Stimulated activated CD4-positive, alpha-beta T cell treated with anti-CD3 and anti-CD28 coated beads, Interleukin-2, amount 100 ng/mL, for 48 hours (primary cell): ENCODE measurements at places on chromosomes 5 and 9.

DNA sequence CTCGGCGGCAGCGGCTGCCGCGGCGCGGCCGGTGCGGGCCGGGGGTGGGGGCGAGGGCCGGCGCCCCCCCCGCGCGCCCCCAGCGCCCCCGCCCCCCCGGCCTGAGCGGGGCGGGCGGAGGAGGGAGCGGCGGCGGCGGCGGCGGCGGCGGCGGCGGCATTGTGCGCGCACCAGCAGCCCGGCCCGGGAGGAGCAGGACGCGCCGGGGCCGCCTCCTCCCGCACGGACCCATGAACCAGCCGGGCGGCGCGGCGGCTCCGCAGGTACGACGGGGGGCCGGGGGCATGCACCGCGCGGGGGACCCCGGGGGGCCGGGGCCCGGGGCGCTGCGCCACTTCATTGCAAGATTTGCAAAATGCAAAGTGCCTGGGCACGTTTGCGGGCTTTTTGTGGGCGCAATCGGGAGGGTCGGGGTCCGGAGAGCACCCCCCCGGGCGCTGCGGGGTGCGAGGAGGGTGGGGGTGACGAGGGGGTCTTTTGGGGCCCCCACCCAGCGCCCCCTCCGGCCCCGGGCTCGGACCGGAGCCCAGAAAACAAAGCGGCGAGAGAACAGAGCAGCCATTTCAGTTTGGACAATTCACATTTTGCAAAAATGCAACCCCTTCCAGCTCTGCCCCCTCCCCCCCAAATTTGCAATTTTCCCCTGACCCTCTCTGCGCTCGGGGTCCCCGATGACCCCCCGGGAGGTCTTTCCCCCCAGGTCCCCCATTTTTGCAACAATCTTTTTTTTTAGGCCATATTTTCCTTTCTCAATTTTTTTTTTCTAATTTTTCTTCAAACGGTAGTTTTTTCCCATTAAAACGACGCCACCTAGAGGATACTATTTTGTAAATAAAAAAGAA, at the start of gene ZNF618:
Gene ZNF618 (plus strand): TSS at position 159 of the 842 bp plus-strand sequence. CDS start 72 bp downstream, at position 231.
- no peak for DNase-seq

DNA sequence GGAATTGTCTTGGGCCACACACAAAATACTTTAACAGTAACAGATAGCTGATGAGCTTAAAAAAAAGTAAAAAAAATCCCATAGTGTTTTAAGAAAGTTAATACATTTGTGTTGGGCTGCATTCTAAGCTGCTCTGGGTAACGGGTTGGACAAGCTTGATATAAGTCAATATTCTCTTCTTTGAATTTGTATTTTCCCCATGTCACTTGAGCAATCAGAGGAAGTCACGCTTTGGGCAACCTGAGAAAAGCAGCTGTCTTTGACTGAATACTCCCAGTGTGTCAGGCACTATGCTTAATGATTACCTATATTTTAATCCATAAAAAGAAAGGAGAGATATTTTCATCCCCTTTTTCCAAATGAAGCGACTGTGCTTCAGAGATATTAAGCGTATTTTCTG, 84.9 kb downstream of the ATP10B start:
- DNase-seq: no peak

DNA sequence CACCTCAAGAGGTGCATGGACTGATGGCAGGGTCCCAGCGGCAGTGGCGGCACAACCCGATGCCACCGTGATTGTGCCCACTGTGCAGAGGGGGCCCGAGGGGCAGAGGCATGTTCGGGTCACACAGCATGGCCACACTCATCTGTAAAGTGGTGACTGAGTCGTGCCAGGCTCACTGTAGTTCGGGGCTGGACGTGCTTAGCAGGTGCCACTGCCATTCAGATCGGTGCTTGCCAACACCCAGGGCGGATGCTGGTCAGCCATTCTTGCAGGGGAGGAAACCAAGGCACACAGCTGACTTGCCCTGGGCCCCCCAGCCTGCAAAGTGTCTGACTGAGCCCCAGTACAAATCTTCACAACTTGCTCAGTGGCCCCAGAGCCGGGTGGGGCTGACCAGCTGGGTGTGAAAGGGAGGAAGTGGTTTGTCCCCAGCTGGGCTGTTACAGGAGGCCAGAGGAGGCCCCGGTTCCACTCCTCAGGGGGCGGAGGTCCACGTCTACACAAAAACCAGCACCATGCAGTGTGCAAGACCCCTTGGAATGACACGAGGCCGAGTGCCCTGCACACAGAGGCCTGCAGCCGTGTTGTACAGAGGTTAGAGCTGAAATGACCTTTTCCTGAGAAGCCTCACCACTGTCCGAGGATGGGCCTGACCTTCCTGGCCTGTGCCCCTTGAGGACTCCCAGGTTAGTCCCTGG, 17.9 kb downstream of the FGD3 start:
- DNase-seq: no peak

DNA sequence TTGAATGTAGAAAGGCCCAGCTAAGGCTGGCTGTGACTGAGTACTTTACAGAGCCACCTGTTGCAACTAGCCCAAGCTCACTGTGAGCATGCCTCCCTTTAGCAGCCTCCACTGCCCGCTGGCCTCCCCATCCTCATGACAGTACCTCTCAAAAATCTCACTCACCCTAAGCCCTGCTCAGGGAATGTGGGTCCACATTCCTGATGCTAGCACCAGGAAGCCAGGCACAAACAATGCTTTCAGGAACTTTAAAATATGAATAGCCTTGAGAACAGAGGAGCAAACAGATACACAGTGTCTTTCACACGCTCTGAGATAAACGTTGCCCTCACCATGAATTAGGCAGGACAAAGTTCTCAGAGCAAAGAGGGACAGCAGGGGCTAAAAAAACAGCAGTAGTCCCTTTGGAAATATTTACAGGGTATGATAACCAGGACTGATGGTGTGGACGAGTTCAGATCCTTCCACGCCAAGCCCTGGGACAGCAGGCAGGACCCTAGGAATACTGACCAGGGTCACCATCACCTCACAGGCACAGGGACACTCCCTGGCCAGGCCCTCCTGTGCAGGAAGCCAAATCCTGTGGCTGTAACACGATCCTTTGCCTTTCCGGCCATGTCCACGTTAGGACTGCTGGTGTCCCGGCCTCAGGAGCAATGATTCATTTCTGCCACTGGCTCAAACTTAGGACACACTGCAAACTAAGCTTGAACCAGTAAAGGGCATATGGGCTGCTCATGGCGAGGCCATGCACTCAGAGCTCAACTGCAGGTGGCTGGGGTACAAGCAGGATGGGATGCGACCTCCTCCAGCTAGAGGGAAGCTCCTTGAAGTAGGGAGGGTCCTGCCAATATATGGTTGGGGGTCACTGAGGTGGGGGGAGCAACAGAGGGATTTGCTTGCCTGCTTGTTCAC, 9.6 kb downstream of the ACSL6 start:
- DNase-seq: no peak

- DNase-seq: no peak
Observed at GRCh38 chr9:85737671-85738070, 4.1 kb downstream of the AGTPBP1 start.

GRCh38 chr5:77400645-77401044, 91.5 kb downstream of the WDR41 start:
- DNase-seq: no peak

- no peak for DNase-seq
Observed at GRCh38 chr9:109317979-109318741, 2.7 kb downstream of the EPB41L4B start.

DNA sequence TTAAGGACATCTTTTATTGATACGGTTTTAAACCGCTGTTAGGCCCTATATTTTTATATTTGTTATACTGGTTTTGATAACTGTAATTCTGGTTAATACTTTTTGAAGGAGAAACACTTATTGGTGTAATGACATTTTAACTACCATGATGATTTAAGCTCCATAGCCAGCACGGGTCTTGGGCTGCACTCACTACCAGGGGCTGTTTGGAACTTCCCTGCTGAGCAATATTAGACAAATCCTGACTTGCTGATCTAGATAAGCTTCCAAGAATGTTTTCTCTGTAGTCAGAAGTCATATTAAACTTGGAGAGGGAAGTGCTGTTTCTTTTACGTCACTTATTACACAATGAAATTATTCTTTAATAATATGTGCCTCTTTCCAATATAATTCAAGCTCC, 540.0 kb upstream of the GRAMD2B start:
- no peak for DNase-seq

GRCh38 chr5:142254431-142254830, 70.4 kb downstream of the SPRY4 start:
- DNase-seq: no peak
